ENCODE measurements at places on chromosomes 6 and 20.
A peak's percentile ranks its signal among the peaks of the same experiment; 100 is the strongest.

DNA sequence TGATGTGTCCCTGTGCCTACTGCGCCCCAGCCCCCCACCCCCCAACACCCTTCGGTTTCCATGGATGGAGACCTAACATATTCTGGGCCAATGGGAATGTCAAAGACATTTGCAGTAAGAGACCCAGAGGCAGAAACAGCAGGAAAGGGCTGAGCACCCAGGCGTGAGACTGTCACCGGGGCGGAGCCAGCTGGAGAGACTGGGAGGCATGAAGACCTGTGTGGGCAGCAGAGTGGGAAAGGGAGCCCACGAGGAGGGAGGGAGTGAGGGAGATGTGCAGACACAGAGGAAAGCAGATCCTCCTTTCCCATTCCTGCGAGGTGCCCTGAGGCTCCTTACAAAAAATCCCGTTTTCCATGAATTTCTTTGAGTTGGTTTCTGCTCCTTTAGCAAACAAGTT lies 150.2 kb downstream of the FOXC1 start:
- DNase-seq: no peak

- DNase-seq: peak; percentile 8
Observed at GRCh38 chr6:16800942-16801341, 39.7 kb upstream of the ATXN1 start.

DNA sequence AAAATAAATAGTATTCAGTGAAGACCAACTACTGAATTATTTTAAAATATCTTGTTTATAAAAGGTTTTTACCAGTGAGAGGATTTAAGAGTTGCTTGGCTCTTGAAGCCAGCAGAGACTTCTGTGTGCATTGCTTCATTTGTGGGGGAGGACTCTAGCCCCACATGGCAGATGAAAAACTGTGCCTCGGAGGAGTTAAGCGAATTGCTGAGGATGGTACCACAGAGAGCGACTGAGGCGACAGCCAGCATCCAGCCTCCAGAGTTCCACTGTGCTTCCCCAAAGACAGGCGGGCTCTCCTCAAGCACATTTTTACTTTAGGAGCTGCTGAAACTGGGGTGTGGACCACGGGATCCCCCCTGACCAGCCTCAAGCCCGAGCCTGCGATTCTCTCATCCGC lies 80.7 kb downstream of the THBS2 start:
- no peak for DNase-seq

DNA sequence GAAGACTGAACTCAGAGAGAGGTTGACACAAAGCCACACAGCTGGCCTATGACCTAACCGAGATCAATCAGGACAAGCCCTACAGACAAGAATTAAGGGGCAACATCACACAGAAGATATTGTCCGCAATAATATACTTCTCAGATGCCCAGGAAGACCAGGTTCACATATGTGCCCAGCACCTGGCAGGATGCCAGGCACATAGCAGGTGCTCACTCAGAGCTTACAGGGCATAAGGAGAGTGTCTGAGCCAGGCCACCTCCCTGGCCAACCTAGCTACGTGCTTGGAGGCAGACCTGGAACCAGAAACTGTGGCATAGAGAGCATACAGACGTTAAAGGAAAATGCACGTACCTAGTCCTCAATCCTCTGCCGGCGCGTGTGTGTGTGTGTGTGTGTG lies 87.0 kb upstream of the LRFN2 start:
- no peak for DNase-seq

GRCh38 chr6:27617700-27618689 lies 145.1 kb upstream of the ZNF184 start:
- DNase-seq: peak; percentile 39

GRCh38 chr6:154993710-154994109 lies 1.4 kb upstream of the TIAM2 start:
- no peak for DNase-seq

DNA sequence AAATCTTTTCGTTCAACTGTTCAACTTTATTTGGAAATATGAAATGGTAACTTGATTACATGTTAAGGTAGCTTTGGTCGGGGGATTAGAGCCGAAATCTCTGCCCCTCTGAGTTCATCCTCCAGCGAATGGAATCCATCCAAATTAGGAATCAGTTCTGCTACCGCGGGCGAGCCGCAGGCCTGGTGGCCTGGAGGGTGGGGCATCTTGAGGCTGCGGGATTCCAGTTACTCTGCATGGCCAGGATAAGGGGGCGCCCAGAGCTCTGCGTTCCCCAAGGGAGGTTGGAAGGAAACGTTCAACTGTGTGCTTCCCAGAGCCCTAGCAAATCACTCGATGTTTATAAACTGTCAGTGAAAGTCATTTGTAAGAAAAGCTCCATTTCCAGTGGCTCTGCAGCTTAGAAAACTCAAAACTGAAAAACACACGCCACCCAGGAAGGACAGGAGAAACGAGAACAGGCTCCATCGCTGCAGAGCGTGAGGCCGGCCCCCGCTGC lies 262.2 kb downstream of the TAF4 start:
- no peak for DNase-seq

- DNase-seq: no peak
Observed at GRCh38 chr6:133099573-133099972, 141.6 kb upstream of the EYA4 start.

DNA sequence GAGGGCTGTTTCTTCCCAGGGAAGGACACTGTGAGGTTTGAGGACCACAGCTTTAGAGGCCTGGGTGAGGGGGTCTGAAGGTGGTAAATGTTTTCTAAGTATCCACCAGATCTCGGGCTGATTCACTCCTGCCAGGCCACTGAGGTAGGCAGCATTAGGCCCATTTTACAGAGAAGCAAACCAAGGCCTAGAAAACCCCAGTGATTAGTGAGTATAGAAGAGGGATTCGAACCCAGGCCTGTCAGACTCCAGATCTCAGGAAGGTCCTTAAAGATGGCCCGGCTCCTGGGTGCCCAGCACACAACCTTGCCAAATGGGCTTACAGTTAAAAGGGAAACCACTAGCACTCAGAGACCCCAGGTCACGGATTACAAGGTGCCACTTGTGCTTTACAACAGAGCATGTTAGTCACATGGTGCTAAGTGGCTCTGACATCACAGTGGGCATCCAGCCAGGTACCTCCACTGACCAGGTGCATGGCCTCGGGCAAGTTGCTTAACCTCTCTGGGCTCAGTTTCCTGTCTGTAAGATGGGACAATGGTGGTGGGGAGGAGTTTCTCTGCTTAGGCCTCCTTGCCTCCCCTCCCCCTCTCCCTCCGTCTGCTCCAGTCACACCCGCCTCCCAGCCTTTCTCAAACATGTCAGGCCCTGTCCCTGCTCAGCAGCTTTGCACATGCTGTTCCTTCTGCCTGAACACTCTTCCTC lies 18.8 kb upstream of the SIRPA start:
- no peak for DNase-seq

- no peak for DNase-seq
Observed at GRCh38 chr6:6769466-6769865, 180.9 kb downstream of the LY86 start.

- peak; percentile 55 for DNase-seq
Observed at GRCh38 chr20:38126932-38127621, 38.0 kb downstream of the TGM2 start.

DNA sequence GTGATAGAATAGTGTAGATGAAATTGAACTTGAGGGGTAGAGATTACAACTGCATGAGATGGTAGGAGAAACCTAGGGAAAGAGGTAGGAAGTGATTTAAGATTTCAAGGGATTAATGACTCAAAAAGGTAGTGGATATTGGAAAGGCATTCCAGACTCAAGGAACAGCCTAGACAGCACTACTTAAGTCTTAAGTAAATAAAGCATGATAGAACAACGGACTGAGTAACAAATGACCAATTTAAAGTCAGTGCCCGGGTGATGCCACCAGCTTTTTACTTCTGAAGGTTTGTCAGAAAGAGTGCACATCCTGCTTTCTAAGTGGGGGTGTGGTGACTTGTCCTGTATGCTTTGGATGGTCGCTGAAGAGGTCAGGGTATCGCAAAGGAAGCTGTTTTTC lies 81.8 kb downstream of the PHACTR1 start:
- no peak for DNase-seq

DNA sequence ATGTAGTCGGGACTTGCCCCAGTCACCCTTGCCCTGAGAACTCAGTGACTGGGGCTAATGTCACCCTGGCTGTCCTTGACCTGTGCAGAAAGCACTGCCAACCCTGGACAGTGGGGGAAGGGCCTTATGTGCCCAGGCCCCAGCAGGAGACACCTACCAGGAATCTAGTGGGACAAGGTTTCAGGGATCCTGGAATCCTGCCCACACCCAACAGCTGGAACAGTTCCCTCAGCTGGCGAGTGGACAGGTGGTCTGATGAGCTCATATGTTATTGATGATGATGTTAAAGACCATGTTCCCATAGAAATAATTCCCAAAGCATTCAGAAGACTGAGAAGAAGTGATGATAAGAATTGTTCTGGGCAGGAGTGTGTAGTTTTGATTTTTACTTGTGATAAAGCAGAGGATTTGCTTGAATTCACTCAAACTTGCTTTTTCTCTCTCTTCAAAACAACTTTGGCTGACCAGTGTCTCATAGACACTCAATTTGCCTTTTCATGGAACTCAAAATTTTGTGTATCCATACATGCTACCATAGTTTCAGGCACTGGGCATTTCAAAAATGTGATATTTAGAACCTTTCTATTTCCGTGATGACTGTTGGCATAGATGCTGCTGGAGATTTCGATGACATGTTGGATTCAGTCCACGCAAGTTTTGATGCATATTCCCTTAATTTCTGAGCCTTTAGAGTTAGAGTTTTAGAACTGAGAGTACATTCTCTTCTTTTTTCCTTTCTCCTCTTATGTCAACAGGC lies 79.3 kb downstream of the SLC22A3 start:
- DNase-seq: no peak

Data from hematopoietic multipotent progenitor cell treated with erythropoietin and hydrocortisone succinate and interleukin-3 and kit ligand, for 8 days (in vitro differentiated cells).